ENCODE measurements at places on chromosomes 1 and 21.

GRCh38 chr1:46285730-46286477 lies 17.5 kb downstream of the LRRC41 start:
- no peak for DNase-seq

GRCh38 chr1:209652873-209653401 lies 712 bp upstream of the LAMB3 start:
- peak; percentile 72 for DNase-seq

DNA sequence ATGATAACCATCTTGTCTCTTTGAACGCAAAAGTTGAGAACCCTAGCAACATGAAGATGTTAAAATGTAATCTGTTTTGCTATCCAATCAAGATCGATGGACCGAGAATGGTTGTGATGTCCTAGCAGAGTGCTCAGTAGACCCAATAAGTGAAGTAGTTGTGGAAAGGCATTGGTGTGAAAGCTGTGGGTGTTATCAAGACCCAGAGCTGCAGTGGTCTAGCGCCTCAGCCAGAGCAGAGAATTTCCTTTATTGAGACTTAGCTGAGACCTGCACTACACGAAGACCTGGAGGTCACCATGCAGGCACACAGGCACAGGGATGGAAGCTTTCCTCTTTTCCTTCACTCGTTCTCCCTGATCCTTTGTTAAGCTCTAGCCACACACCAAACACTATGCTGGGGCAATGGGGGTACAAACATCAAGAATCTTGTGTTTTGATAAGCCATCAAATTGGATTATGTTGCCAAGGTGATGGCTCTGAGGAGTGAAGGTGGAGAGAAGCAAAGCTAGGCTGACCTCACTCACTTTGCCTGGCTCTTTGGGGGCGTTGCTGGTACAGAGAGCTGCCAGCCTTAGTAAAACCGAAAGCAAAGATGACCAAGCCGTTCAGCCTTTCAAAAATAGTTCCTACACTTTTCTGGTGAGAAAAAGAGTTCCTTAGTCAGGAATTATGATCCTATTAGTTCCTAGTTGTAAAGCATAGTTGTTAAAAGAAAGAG lies 24.1 kb downstream of the METTL13 start:
- no peak for DNase-seq

- DNase-seq, result no peak
Measured at GRCh38 chr21:44692798-44693512, 4.0 kb upstream of the KRTAP10-12 start.

GRCh38 chr21:44919913-44920693 lies 596 bp downstream of the ITGB2 start:
- no peak for DNase-seq

DNA sequence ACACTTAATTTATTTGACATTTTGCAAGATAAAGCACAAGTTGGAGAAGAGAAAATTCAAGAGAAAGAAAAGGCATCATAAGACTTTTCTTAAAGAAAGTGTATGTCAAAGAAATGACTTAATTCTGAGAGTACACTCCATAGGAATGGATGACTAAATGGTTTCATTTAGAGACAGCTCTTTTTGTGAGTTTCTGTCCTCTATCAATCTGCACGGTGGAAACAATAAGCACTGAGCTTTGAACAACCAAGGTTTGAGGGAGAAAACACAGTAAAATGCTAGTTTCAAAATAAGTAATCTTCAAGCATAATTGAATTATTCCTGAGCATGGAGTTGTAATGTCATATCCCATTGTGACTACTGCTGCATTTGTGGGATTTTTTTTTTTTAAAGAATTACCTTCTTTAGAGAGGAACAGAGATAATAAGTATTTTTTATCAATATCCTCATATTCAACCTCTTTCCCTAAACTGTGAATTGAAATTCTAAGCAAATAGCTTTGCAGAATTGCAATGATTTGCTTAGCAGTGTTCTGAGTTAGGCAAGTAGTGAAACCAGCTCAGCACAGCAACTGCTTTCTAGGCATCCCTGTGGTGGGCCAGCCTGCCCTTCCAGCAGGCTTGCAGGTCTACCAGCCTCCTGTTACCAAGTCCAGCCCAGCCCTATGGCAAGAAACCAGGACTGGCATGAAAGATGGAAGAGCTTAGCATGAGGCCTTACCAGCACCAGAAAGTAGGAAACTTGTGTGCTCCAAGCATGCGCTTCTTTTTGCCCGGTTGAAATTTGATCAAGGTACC lies 38.2 kb downstream of the KCNJ6 start:
- DNase-seq, result no peak

DNA sequence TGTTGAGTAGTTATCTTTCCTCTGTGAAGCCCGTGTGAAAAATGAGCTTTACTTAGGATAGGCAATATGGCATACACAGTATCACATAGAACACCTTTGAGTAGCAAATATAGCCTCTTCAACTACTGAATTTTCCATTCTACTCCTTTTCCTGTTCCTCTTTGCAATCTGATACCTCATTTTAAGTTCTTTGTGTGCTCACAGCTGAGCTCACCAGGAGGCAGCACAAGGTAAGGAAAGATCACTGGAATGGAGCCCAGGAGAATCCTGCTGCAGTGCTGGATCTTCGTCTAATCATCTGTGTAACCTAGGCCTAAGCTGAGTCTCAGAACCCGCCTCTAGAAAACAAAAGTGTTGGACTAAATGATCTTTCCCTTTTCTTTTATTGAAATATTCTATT lies 171.0 kb downstream of the LRRC40 start:
- DNase-seq, result peak; percentile 63

DNA sequence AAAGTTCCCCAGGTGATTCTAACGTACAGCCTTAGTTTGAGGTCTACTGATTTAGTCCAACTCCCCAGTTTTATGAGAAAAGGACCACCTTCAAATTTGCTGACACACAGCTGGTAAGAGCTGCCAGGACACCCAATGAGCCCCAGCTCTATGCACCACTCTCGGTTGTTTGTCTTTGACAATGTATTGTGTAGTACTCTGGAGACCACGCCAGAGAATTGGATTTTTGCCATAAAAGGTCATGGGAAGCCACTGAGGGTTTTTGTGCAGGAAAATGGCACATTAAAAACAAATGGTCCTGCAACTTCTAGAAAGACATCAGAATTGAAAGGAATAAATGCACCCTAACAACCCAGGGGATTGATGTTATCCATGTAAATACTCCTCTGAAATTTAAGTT lies 7.1 kb upstream of the IER5 start:
- DNase-seq, result no peak

- DNase-seq, result peak; percentile 35
Measured at GRCh38 chr21:18369115-18369514, 34.5 kb downstream of the TMPRSS15 start.

DNA sequence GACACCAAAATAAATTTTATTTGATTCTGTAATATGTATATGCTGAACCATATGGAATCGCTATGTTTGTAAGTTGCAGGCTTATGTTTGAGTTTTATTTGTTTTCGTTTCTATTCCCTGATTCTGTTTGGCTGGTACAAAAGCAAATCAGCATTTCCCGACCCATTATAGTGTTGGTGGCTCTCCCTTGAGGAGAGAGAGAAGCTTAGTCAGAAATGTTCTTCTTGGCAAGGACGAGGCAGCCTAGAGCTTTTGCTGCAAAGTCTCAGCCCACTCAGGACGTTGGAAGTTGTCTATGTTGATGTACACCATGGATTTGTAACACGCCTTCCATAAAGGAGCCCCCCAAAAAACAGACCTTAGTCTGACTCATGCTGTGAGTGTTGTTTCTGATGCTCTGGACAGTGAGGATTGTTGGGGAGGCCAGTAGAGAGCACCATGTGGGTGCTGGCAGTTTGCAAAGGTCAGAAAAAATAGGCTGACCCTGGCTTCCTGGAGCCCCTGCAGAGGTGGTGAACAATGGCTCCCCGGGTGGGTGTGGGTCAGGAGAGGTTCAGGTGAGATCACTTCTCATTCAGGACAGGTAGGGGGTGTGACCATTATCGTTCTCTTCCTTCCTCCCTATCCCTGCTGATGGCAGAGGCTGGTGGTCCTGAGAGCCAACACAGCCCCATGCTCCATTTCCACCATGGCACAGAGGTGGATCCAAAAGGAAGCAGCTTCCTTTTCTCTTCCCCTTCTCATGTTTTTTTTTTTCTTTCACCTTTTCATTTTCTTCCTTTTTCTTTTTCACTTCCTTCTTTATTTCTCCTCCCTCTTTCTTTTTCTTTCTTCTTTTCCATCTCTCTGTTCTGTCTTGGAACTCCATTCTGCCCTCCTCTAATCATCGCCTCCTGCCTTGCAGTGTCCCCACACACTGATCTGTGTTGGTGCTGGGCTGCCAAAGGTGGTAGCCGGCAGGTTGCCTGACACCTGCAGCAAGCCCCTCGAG lies 84.4 kb upstream of the CNTN2 start:
- DNase-seq, result no peak

DNA sequence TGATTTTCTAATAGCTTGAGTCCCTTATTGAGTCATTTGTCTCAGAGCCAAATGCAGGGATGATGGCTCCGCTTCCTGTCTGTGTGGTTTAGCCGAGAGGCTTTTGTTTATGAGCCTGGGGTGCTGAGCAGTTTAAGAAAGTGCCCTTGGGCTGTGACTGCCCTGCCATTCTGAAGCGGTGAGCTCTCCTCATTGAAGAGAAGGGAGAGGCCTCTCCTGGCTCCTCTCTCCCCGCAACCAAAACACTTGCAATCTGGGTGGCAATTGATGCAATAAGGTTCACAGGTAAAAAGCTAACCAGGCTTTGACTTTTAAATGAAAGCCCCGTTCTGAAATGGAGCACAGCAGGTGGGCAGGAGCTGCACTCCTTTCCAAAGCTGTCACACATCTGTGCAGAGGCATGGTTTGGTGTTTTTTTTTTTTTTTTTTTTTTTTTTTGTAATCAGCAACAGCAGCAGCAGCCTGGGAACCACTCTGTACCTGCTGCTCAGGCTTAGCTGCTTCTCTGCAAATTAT lies 403.7 kb downstream of the SIPA1L2 start:
- peak; percentile 50 for DNase-seq

GRCh38 chr1:95041491-95042165 lies 31.1 kb downstream of the ALG14 start:
- DNase-seq, result peak; percentile 65

DNA sequence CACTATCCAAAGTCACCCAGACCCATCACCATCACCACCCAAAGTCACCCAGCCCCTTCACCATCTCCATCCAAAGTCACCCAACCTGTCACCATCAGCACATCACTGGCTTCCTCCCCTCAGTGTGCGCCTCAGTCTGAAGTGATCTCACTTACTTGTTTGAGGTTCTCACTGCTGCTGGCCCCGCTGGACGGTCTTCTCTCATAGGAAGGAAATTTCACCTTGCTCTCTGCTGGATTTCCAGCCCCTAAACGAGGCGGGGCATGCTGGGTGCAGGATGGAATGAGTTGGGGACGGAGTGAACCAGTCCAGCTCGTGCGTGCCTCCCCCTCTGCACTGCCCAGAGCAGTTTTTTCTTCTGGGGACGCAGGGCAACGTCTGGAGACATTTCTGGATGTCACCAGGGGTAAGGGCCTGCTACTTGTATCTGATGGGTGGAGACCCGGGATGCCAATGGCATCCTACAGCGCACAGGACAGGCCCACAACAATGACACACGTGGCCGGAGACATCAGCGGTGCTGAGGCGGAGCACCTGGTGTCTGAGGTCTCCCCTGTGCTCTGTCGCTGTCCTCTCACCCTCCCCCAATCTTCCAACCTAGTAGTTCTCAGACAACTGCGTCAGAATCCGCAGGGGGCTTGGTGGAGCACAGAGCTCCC lies 38.6 kb downstream of the PDE9A start:
- no peak for DNase-seq

- no peak for DNase-seq
Measured at GRCh38 chr1:222706815-222707214, 5.5 kb downstream of the AIDA start.

DNA sequence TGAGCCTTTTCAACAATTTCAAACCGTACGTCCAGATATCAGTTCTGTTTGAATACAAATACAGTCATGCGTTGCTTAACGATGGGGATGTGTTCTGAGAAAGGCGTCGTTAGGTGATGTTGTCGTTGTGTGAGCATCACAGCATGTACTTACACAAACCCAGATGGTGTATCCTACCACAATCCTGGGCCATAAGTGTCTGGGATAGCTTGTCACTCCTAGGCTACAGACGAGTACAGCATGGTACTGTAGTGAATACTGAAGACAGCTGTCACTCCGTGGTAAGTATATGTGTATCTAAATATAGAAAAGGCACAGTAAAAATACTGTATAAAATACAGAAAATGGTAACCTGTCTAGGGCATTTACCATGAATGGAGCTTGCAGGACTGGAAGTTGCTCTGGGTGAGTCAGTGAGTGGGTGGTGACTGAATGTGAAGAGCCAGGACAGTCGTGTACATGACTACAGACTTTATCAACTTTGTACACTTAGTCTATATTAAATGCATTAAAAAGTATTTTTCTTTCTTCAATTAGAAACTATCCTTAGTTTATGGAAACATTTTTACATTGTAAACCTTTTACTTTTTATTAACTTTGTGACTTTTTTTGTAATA lies 10.5 kb upstream of the OR2W3 start:
- DNase-seq, result peak; percentile 41

- peak; percentile 20 for DNase-seq
Measured at GRCh38 chr1:28359592-28360239, 9.8 kb upstream of the PHACTR4 start.

- DNase-seq, result no peak
Measured at GRCh38 chr21:35987475-35987874, 72.9 kb downstream of the SETD4 start.

GRCh38 chr1:59315529-59316463 lies 18.9 kb downstream of the FGGY start:
- peak; percentile 71 for DNase-seq

DNA sequence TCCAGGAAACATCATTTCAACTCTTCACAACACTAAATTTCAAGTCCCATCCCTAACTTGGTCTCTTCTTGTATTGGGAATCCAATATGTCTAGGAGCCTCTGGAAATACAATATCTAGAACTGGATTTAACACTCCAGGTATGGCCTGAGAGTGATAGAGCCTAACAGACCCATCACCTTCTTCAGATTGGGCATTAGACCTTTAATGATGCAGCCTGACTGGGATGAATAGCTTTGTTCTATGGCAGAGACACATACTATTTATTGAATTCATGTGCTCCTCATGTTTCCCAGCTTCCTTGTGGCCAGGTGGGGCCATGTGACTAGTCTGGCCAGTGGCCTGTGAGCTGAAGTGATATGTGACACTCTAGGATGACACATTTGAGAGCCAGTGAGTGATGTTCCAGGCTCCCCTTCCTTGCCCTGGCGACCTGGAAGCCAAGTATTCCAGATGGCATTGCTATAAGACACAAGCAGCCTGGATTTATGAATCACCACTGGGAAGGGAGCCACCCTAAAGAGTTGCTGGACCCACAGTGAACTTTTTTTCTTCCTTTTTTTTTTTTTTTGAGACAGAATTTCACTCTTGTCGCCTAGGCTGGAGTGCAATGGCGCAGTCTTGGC lies 31.0 kb upstream of the POU3F1 start:
- DNase-seq, result no peak

Measured in NCI-H226 (cell line).